ENCODE measurements at places on chromosomes 4 and X.

- DNase-seq, result no peak
These were observed 8.1 kb downstream of the ARHGAP36 start for GRCh38 chrX:131066237-131066636.

DNA sequence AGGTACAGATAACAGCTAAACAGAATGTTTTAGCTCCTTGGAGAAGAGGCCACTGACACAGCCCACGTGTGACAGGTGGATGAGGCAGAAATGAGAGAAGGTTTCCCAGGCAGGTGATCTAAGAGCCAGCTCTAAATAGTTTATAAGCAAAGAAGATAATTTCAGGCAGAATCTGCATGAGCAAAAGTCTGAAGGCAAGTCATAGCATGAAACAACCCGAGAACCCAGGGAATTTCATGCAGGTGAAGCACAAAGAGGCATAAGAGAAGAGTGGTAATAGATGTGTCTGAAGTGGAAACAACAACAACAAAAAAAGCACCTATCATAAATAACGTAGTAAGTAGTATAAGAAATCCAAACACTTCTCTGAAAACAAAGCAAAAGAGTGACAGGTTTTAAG, 275.8 kb upstream of the CPEB2 start:
- no peak for DNase-seq

GRCh38 chr4:26856906-26857277, 3.7 kb upstream of the STIM2 start:
- DNase-seq, result no peak

DNA sequence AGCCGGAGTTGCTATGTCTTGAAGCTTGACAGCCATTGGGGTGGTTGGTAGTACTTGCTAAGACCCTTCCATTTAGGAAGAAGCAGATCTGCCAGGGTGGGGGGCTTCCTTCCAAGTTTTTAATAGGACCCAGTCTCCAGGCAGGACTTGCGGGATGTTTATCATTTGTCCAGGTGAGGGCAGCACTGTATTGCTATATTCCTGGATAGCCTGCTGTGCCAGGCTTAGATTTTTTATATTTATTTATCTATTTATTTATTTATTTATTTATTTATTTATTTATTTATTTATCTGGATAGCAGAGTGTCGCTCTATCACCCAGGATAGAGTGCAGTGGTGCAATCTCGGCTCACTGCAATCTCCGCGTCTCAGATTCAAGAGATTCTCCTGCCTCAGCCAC, 87.4 kb upstream of the CT45A1 start:
- no peak for DNase-seq

DNA sequence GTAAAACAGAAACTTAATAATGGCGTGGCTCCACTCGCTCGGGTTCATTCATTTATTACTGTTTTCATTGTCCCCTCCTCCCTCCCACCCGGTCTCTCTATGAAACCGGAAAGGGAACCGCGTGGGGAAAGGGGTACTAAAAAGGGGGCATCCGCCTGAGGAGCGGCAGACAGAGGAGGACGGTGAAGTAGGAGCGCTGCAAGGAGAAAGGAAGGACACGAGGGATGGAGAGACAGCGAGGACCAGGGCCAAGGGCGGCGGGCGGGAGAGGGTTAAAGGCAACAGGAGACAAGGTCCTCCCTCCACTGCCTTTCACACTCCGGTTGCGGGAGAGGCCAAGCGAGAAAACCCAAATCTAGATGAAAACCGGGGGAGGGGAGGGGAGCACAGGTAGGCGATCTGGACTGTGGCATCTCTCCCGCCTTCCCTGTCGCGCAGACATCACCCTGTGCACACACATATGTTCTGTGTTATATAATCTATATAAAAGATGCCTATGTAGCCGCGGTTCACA, 829 bp downstream of the ELOVL6 start:
- DNase-seq, result peak; percentile 19

GRCh38 chr4:67568820-67569219, 10.3 kb downstream of the STAP1 start:
- no peak for DNase-seq

GRCh38 chrX:119760026-119760877, 1.9 kb downstream of the SOWAHD start:
- DNase-seq, result peak; percentile 26

DNA sequence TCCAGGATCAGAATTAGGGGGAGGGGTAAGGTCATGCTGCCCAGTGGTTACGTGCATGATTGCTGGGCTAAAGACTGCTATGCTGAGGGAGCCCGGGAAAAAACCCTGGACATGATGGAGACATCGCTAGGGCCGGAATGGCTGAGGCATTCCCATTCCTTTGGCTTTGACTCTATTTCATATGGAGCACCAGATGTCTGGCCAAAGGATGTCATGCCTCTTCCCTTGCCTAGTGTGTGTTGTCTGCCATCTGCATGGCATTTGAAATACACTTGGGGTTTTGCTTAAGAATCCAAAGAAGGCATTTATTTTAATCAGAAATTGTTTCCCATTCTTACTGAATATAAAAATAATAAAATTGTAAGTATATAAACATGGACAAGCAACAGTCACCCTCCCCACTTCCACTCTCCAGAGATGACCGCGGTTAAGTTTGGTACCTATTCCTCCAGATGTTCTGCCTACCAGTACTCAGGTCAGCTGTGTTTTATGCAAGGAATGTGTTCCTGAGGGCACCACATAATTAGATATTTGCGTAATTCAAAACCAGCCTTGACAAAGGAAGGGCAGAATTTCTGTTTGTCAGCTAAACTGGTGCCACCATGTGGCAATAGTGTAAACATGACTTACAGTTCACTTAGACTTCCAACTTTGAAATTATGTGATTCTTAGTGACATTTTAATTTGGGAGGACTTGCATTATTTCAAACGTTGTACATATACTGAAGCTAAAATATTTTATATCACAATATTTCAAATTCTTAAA, 105.9 kb downstream of the CT47B1 start:
- DNase-seq, result peak; percentile 62

DNA sequence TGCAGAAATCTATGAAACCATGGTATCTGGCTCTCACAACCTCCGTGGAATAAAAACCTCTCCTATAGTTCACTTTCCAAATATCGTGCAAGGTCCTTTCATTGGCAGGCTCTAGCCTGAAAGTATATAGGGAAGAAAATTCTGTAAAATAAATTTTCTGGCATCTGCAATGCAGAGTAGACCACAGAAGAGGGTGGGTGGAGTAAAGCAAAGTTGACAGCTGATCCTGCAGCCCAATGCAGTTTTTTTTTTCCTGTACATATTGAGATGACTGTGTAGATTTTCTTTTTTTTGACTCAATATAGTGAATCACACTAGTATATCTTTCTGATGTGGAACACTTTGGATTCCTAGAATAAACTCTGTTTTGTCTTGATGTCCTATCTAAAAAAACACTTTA, 56.7 kb downstream of the NPY2R start:
- DNase-seq, result no peak

GRCh38 chr4:184848510-184848909, 22.7 kb upstream of the ACSL1 start:
- DNase-seq, result peak; percentile 88

- peak; percentile 61 for DNase-seq
These were observed 1176.7 kb downstream of the NLGN4X start for GRCh38 chrX:5051831-5052491.

DNA sequence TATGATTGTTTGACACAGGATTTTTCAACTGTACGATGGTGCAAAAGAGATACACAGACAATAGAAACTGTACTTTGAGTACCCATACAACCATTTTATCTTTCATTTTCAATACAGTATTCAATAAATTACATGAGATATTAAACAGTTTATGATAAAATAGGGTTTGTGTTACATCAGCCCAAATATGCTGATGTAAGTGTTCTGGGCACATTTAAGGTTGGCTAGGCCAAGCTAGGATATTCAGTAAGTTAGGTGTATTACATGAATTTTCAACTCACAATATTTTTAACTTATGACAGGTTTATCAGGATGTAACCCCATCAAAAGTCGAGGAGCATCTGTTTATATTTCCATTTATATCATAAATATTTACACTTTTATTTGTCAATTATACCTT, 42.9 kb upstream of the PLS3 start:
- no peak for DNase-seq

DNA sequence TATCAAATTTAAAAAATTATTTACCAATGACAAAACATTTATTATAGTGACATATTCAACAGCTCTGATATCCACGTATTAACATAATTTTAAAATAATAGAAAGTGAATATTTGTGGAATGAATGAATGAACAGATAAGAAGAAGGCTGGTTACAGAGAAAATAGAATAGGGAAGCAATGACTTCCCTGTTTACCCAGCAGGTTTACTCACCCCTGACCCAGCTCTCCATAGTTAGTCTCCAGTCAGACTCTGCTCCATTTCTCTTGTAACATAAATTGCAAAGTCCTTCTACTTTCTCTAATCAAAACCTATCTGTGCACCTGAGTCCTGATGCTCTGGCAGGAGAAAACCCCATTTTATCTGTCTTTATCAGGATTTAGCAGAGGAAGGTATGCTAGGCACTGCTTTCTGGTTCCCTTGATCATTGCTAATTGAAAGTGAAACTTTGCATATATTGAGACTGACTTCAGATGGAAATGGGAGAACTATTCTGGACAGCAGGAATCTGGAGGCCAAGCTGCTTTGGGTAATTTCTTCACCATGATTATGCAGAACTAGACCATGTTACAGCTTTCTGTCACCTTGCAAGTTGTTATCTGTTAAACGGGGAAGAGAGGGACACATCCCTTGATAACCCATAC, 363.0 kb downstream of the FAT4 start:
- no peak for DNase-seq

DNA sequence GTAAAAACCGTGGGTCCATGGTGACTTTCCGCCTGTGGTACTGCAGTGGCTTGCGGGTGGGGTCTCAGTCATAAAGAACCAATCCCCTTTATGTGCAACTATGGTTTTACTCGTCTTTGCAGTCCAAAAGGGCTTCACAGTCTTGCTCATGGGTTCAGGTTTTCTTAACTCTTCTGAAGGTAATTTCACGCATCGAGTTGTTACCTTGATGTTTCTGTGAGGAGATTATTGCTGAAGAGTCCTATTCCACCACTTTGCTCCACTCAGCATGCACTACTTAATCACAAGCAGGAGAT, 41.5 kb downstream of the F8 start:
- no peak for DNase-seq

- no peak for DNase-seq
These were observed 4.3 kb downstream of the GABRQ start for GRCh38 chrX:152641996-152642395.

- peak; percentile 70 for DNase-seq
These were observed 12.3 kb upstream of the XPNPEP2 start for GRCh38 chrX:129726307-129727111.

Data from suppressor macrophage (primary cell).